ENCODE measurements at places on chromosomes 3 and 15. TPM values are rescaled to one million over a fixed set of nuclear protein-coding genes. Genes with fewer than 3 reads are reported as not detected.

The ZNF860 gene
- polyA plus RNA-seq, result 1.2 TPM

The CELSR3 gene
- 65.5 TPM for polyA plus RNA-seq

The HGD gene
- not detected for polyA plus RNA-seq

The GPR27 gene
- polyA plus RNA-seq, result 67.8 TPM

The ROPN1B gene
- polyA plus RNA-seq, result 0.11 TPM

The ACTC1 gene
- polyA plus RNA-seq, result not detected

The CCDC80 gene
- polyA plus RNA-seq, result 0.14 TPM

The MCCC1 gene
- 32.9 TPM for polyA plus RNA-seq

The C3orf33 gene
- 9.0 TPM for polyA plus RNA-seq

The GP5 gene
- 0.16 TPM for polyA plus RNA-seq

The XCR1 gene
- not detected for polyA plus RNA-seq

The LMLN gene
- polyA plus RNA-seq, result 3.1 TPM

The OR5H15 gene
- not detected for polyA plus RNA-seq

The SLC22A14 gene
- polyA plus RNA-seq, result 0.16 TPM

The CIP2A gene
- polyA plus RNA-seq, result 32.0 TPM

The FBXW12 gene
- polyA plus RNA-seq, result not detected

The CYP8B1 gene
- polyA plus RNA-seq, result not detected

The CGNL1 gene
- not detected for polyA plus RNA-seq

The CAMK1 gene
- polyA plus RNA-seq, result 18.7 TPM

The CAND2 gene
- 21.8 TPM for polyA plus RNA-seq

The C3orf20 gene
- not detected for polyA plus RNA-seq

The INSYN1 gene
- 21.3 TPM for polyA plus RNA-seq

The NRG4 gene
- 1.4 TPM for polyA plus RNA-seq

The CLRN1 gene
- polyA plus RNA-seq, result 0.18 TPM

The TMEM212 gene
- not detected for polyA plus RNA-seq
